Liver (tissue), 10 donors: ENCODE measurements at places on chromosomes 3 and 15. TPM values are rescaled to one million over a fixed set of nuclear protein-coding genes. Genes with fewer than 3 reads are reported as not detected.
A peak's percentile ranks its signal among the peaks of the same experiment; 100 is the strongest.

Gene C3orf33
- 2.4 TPM for total RNA-seq

Gene APOD
- 0.33 TPM for total RNA-seq

Gene SPATA12
- not detected for total RNA-seq

Gene MITF
- 2.9 TPM for total RNA-seq

Gene FBXW12
- total RNA-seq: not detected

Gene CYP8B1
- 21.2 TPM for total RNA-seq

Gene RAD51
- 11.3 TPM for total RNA-seq

Gene RTP1
- total RNA-seq: not detected

Gene NCKIPSD
- total RNA-seq: 12.9 TPM

GRCh38 chr3:3632449-3632848, 166.8 kb upstream of the LRRN1 start:
- no peak for DNase-seq

DNA sequence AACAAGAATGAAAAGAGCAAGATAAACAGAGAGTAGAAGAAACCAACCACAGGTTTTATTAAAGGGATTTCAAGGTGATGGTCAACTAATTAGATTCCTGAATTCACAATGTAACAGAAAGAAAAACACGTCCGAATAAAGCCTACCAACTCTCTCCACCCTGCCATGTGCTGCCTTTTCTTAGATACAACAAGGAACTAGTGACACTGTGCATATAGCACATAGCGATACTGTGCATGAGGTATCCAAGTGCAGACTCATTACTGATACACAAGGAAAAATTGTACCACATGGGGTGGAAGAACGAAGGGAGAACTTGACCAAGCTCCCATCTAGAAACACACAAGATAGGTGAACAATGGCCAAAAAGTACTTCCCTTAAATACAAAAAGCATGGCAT, 154.6 kb downstream of the MAGI1 start:
- DNase-seq: no peak

DNA sequence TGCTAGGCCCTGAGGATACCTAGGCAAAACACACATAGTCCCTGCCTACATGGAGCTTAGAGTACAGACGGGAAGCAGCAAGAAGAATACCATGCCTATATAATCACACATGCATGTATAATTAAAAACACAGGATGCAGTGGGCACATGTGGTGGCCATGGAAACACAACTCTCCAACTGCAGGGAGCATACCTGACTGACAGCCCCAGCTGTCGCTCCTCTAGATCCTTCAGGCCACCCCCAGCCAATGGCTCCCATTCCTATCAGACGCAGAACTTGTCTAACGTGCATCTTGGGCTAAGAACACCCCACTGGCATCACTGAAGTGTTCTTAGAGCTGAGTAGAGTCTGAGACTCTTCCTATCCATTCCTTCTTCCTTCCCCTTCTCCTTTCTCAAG, 125.5 kb upstream of the FRMD4B start:
- DNase-seq: no peak

DNA sequence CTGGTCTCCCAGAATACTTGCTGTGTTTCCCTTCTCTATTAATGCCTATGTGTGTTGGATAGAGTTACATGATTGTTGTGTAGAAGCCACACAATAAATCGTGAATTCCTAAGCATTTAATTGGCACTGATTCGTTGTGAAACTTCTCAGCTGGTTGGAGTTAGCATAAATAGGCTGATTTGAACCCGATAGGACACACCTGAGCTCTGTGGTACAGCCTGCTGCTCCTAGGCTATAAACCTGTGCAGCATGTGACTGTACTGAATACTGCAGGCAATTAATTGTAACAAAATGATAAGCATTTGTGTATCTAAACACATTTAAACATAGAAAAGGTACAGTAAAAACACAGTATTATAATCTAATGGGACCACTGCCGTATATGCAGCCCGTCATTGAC, 4.9 kb downstream of the ACAD11 start:
- no peak for DNase-seq

- DNase-seq: no peak
Measured at GRCh38 chr3:52489453-52489852, 5.7 kb upstream of the STAB1 start.

DNA sequence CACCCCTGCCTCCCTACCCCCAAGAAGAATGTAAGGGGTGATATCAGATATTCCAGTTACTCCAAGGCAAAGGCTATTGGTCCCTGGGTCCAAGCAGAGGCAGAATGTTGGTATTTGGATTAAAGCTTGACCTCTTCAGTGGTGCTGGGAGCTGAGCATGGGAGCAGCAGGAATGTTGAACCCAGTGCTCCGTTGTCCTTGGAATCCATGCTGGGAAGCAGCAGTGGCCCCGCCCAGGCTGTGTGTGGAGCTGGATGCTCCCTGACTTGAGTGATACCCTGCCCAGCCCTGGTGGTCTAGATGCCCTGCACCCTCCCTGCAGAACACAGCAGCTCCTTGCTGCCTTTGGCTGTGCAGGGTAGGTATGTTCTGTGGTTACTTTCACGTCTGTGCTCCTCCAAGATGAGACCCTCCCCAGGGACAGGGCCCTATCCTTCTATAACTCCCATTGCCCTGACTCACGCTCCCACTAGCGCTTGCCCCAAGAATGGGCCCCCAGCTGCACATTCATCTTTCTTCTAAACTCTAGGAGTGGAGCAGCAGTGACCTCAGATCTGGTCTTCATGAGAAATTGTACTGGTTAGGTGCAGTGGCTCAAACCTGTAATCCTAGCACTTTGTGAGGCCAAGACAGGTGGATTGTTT, 35.1 kb downstream of the UMPS start:
- DNase-seq: no peak

DNA sequence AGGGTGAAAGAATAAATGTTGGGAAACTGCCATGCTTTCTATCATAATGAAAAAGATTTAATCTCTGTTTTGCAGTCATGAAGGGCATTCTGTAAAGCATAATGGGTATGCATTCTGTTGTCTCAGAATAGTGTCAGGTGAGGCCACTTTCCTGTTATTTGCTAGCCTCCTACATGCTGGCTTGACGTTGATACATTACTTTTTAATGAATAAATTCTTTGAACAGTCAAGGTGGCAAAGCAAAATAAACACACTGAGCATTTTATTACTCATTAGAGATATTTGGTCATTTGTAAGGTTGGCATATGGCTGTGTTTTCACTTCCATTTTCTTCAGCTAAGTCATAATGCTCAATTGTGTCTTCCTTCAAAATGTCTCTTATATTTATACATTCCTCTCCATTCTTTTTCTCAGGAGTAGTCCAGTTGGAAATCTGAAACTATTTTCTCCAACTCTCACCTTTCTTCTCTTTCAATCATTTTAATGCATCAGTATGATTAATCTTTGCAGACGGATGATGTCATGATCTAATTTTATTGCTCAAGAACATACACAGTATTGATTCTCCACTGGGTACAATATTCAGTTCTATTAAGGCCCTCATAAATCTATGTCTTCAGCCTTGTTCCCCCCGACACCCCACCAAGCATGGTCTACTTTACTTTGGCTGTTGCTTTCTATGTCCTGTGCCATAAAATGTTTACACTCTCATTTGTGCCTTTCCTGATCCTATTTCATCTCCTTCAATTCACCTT, 290.7 kb downstream of the GBE1 start:
- no peak for DNase-seq

GRCh38 chr3:78178209-78178608, 1138.3 kb downstream of the ROBO2 start:
- DNase-seq: no peak

DNA sequence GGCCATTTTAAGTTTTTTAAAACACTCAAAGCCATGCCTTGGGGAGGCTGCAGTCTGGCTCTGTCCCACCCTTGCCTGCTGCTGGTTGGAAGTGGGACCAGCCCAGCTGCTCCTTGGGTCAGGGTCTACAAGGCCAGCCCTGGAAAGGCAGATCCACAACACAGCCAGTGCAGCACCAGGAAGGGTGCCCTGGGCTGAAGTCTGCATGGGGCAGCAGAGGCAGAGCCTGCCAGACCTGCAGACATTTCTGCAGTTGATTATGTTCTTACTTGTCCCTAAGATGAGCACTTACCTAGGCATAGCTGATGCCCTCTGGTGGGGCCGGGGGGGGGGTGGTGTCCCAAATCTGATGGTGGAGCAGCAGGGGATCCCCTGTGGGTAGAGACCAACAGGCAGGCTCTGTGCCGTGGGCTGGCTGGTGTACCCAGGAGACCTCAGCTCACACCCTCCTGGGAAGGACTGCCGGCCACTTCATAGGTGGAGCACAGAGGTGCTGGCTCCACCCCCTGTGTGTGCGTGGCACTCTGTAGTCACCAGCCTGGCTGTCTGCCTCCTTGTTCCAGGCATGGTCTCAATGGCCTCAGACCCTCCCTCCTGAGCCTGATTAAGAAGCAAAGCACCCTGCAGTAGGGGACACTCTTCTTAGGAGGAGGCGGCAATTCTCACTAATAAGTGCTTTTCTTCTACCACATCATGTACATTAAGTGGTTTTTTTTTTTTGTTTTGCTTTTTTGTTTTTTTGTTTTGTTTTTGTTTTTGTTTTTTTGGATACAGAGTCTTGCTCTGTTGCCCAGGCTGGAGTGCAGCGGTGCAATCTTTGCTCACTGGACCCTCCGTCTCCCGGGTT, 97.4 kb upstream of the KLF13 start:
- peak; percentile 56 for DNase-seq

DNA sequence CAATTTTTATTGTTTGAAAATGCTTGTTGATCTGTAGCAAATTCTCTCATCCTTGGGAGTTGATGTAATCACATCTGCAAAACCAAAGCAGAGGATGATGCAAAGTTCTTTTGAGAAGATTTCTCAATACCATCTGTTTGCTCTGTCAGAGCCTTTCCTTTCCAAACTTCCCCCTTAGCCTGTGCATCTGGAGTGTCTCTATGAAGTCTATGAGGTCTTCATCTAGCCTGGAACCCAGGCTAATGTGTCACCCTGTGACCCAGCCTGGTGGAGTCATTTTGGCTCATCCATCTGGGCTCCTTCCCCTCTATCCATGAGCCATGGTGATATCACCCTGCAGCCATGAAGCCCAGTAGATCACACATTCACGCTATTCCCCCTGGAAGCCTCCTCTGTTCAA, 123.2 kb upstream of the SLC7A14 start:
- DNase-seq: no peak

DNA sequence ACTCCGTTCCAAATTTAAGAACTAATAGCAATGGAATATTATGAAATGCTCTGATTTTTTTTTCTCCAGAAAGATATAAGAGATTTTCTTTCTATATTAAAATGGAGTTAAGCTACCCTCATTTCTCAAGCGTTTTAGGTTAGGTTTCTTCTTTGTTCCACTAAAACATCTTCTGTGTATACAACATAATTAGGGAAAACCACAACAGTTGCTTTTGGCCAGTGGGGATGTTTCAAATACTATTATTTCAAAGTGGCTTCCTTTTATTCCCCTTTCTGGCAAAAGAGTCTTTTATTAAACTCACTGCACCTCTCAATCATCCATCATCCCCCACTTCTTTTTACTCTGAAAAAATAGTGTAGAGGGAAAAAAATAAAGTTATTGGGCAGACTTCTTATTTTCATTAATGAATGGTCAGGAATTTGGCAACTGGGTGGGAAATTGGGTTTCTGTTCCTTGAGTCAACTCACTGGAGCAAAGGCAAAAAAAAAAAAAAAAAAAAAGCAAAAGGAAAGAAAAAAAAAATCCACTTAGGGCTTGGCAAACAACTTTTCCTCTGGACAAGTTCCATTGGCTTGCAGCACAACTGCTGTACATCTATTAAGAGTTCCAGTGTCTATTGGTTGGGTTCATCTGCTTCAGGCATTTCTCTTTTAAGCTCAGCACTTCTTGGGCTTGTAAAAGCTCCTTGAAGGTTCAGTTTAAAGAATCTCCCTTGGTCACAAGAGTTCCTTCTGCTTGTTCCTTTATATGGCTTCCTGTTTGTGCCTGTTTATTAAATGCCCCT, 963.4 kb downstream of the ROBO1 start:
- DNase-seq: no peak

- DNase-seq: no peak
Measured at GRCh38 chr15:90836296-90836871, 32.0 kb upstream of the FURIN start.

- no peak for DNase-seq
Measured at GRCh38 chr3:30692498-30693130, 86.2 kb downstream of the TGFBR2 start.

- DNase-seq: no peak
Measured at GRCh38 chr3:28590860-28591259, 242.2 kb upstream of the AZI2 start.

DNA sequence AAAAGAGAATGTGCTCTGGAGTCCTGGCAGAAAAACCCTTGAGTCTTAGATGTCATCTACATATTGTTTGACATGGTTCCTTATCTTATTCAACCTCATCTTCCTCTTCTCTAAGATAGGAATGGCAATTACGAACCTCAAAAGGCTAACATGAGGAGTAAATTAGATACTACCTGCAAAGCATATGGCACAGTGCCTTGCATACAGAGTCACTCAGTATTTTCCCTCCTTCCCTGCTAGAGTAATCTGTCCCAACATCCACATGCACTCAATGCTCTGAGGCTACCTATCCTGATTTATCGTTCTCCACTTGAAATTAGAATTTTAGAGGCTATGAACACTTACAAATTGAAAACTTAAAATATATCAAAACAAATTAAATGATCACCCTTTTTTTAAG, 386.7 kb downstream of the RSL24D1 start:
- DNase-seq: no peak

- DNase-seq: no peak
Measured at GRCh38 chr3:157094751-157095480, 65.0 kb downstream of the CCNL1 start.

DNA sequence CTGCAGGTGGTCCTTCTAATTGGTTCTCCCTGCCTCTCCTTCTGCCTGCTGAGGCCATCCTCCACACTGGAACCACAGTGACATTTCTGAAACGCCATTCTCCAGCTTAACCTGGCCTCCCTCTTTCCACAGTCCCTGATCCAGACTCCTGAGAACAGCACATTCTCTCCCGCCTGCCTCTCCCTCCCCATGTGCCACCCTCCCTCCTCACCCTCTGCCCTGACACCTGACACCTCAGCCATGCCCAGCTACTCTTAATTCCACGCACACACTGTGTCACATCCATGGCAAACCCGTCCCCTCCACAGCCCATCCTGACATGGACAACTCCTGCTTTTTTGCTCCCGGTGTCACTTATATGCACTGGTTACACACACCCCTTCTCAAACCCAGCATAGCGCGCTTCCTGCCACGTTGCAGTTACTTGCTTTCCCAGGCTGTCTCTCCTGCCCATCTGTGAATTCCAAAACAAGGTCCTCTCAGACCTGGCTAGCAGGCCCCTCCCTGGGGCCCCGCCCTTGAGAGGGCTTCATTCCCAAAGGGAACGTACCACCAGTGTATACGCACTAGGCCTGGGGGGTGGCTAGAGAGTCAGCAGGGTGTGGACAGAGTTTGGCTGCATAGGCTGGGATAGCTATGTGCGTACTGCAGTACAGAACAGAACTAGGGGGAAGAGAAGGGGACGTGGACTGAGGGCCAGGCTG, 92.7 kb upstream of the BLM start:
- no peak for DNase-seq

DNA sequence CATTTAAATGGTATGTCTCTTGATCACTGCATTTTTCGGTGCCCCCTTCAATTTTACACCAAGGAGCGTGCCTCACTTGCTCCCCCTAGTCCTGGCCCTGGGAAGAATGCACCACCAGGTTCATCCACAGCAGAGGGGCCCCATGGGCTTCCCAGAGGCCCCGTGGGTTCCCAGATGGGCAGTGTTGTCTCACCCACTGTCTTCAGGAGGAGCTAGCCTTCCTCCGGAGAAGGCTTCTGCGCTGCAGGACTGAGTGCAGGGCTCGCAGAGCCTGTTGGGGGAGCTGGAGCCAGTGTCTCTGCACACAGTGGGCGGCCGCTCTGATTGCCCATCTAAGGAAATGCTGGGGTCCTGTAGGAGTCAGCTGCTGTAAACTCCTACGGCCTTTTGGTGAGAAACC, 45.9 kb downstream of the POLR2M start:
- DNase-seq: no peak
